ENCODE measurements at places on chromosomes 2 and 18.

GRCh38 chr2:44869761-44870160, 71.7 kb upstream of the SIX3 start:
- no peak for DNase-seq

DNA sequence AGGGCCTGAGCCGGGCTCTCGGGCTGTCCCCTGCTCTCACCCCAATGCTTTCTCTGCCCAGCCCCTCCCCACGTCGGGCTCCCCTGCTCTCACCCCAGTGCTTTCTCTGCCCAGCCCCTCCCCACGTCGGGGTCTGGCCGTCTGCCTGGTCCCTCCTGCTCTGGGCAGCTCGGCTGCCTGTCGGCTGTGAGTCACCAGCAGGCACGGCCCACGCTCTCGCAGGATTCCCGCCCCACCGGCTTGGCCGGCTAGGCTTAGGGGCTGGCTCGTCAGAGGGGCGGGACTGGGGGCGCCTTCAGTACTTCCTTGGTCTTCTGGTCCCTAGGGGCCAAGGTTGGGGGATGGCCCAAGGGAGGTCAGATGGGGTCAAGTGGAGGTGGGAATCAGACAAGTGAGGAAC, 3.3 kb downstream of the BOK start:
- no peak for DNase-seq

DNA sequence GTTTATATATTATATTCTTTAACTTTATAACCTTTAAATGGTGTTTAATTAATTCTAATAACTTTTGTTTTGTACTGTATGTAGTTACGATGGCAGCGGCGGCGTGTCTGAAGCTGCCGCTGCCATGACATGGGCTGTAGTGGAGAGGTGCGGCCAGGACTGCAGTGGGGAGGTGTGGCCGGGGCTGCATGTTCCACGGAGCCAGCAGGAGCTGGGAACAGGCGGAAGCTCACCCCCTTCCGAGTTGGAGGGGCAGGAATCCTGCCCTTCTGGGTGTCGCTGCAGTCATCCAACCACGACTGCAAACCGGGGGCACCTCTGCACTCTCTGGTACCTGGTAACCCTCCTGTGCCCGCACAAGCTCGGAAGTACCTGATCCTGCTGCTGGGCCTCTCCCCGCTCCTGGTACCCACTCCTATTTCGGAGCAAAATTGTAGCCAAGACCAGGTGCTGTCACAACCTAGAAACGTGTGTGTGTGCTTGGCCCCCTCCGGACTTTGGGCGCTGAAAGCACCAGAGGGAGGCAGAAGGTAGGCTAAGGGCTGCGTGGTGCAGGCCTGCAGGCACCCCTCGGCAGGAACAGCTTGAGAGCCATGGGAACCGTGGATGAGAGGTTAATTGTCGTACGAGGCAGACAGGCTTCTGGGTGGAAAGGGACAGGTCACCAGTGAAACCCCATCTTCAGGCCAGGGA, 1329.7 kb upstream of the SLC39A10 start:
- DNase-seq, result no peak

GRCh38 chr2:204744506-204744905, 199.2 kb downstream of the PARD3B start:
- DNase-seq, result no peak

- no peak for DNase-seq
Observed at GRCh38 chr2:30293303-30293921, 62.1 kb downstream of the LBH start.

GRCh38 chr18:50662177-50662576, 102.3 kb downstream of the MAPK4 start:
- no peak for DNase-seq

GRCh38 chr2:241020629-241021190, 22.3 kb downstream of the SNED1 start:
- DNase-seq, result no peak

- DNase-seq, result no peak
Observed at GRCh38 chr2:240368781-240369331, 66.6 kb upstream of the GPC1 start.

DNA sequence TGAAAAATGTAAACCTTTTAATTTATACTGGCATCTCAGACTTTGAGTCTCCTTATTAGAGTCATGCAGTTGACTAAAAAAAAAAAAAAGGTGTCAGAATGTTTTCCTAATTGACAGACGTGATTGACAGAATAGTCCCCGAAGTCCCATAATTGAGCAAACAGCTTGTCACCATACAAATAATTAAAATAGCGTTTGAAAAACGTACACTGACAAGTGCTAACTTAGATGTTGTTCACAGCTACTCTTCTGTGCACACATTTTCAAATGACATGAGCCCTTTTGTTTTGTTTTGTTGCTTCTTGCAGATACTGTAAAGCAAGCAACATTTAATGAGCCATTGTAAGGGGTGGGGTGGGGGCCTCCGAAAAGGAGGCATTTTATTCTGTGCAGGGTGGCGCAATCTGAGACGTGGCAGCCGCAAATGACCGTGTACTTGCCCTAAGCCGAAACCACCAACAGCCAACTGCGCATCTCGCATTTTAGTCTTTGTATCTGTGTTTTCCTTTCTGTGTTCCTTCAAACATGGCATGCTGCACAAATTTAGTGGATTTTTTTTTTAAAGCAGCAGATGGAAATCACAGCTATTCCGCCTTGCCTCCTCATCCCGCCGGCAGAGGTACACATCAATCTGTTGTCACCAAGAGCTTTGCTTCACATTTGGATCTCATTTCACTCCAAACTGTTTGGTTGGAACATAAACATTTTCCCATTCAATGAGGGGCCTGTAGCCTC, 52.4 kb downstream of the LPIN1 start:
- DNase-seq, result no peak

GRCh38 chr2:40507432-40507831, 55.5 kb upstream of the SLC8A1 start:
- no peak for DNase-seq

GRCh38 chr2:238389988-238390589, 36.6 kb upstream of the ASB1 start:
- no peak for DNase-seq

DNA sequence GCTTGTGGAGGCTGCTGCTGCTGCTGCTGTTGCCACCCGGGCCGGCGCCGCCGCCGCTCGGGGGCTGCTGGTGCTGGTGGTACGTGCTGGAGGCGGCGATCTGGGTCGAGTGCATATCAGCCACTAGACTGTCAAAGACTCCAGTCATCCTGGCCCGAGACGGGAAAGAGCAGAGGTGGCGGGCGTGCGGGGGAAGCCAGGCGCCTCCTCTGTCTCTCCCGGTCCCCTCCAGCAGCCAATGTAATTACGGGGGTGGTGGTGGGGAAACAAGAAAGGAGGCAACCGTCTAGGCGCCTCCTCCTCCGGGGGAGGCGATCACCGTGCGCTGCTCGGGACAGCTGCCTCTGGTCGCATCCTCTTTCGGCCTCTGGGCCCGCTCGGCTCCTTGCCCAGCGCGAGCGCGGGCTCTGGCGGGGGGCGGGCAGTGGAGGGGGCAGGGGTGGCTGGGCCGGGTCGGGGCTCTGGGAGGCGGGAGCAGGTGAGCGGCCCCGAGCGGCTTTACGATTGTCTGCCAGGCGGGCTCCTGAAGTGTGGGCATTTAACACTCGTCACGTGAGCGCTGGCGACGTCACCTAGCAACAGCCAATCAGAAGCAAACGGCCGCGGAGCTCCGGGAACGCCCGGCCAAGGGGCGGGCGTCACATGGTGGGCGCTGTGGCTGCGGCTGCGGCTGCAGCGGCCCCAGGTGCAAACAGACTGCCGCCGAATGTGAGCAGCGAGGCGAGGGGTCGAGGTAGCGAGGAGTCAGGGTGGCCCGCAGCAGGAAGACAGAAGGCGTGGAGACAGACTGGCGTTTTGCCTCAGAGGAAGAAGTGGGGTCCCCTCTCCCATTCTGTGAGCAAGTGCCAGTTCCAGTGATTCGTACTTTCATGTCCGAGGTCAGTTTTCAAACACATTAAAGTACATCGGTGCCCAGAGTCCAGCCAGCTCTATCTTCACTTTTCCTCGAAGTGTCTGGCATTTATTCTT, at the start of gene DLX2:
Gene DLX2 (minus strand): TSS at position 510 of the 969 bp plus-strand sequence. CDS start 362 bp downstream, at position 148.
- DNase-seq, result no peak

GRCh38 chr2:163369111-163369510, 366.7 kb downstream of the FIGN start:
- no peak for DNase-seq

DNA sequence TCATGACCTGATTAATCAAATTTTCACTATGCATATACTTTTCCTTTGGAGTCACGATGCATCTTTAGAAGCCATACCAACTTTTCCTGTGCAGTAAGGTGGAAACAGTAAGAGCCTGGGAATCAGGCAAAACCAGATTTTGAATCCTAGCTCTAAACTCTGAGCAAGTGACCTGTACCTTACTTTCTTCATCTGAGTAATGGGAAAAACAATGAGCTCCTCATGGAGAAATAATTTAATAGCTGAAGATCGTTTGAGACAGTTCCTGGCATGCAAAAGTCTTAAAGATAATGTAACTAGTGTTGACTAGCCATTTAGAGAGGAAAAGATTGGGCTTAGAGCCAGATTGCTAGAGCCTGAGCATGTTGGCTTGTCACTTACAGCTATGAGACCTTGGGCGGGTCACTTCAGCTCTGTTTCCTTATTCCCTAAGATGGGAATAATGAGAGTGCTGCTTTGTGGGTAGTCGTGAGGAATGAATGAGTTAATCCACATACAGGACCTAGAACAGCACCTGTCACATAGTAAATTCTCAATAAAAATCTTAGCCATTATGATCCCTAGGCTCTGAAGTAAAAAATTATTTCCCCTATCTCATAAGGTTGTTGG, 17.7 kb upstream of the CCNYL1 start:
- DNase-seq, result no peak

DNA sequence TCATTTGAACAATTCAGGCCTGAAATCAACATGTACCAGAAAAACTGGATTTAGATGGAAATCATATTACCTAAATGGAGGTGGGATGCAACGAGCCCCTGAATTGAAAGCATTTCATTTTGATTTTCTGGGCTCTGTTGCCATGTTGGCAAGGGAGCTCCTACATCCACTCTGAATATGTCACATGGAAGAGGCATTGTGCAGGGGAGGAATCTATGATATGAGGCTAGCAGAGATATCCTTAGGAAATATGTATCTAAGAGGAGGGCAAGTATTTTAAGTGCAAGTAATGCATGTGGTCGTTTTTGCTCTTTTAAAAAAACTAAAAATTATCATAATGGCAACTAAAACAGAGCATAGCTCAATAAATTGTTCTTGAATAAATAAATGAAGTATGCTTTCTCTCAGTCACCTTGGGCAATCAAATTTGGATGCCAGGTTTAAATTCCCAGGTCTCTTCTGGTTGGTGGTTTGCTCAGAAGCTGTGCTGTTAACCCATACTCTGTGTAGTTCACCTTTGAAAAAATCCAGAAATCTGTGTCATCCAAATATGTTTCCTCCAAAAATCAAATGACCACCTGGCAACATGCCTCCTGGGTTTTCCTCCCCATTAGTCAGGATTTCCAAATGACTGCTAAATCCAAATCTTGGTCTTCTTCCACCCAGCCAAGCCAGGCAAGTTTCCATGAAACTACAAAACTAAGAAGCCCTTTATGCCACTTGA, 6.5 kb upstream of the LGALSL start:
- DNase-seq, result no peak

GRCh38 chr2:16615687-16616615, 49.7 kb downstream of the CYRIA start:
- DNase-seq, result no peak

- peak; percentile 10 for DNase-seq
Observed at GRCh38 chr2:173884025-173884802, 81.0 kb downstream of the SP3 start.

DNA sequence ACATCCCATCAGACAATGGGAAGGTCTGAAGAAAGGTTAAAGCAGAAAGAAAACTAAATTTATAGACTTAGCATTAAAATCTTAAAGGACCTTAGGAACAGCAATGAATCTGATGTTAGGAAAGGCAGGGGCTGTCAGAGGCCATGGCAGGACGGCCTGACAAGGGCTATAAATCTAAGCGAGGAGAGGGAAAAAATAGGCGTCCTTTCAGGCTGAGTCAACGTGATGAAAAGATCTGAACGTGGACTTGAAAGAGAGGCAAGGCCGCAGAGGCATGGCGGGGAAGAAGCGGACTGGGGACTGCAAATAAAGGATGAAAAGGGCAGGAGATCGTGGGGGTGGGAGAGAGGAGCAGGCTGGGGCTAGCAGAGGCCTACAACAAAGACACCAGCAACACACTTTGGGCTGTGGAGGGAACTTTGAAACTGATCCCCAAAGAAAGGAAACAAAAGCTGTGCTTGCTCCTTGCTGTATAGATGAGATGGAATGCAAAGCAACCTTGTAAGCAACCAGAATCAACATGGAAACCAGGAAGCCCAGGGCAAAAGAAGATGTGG, 145.6 kb downstream of the NRP2 start:
- no peak for DNase-seq

DNA sequence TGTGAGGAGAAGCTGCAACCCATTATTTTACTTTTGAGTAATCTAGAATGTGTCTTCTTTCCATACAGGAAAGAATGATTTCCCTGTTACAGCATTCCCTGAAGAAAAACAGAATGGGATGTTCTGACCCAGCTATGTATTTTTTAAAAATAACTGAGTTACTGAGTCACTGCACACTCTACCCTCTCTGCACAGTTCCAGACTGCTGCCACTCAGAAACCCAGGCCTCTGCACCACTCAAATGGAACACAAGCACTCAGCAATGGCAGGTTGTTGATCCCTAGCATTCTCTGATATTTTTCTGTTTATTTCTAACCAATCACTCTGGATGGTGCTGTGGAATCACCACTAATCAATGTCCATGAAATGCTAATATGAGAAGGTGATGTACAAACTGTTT, 1300.0 kb upstream of the FAM98A start:
- DNase-seq, result no peak

GRCh38 chr2:28355521-28356094, 37.0 kb upstream of the FOSL2 start:
- no peak for DNase-seq

DNA sequence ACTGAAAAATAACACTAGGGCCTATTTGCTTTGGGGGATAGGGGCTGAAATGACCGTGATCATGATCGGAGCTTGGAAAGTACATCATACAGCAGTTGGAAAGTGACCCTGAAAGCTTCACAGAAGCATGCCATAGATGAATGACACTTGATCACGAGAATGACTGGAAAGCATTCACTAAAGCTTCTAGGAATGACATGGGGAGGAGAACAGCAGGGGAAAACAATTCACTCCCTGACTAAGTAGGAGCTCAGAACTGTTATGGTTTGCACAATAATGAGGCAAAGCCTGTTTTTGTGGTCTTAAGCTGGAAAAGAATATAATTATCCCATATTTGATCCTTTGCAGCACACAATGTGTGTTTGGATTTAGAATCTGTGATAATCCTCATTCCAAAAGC, 237.5 kb downstream of the NOL4 start:
- DNase-seq, result no peak

Data from effector CD4-positive, alpha-beta T cell (primary cell).